Transverse colon (tissue), 4 donors: ENCODE measurements at places on chromosomes 1 and 21. TPM values are rescaled to one million over a fixed set of nuclear protein-coding genes. Genes with fewer than 3 reads are reported as not detected.
A peak's percentile ranks its signal among the peaks of the same experiment; 100 is the strongest.

DNA sequence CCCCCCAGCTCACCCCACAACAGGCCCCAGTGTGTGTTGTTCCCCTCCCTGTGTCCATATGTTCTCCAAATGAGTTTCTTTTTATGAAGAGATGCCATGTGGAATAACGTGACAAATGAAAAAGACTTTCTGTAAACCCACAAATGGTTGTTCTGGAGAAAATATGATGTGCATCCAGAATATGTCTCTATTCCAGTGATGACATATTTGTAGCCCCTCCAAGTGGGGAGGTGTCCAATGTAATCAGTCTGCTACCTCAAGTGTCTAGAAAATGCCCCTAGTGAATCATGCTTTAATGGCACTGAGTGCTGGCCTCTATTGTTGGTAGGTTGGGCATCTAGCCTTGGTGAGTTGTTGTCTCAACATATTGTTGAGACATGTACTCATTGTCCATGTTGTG, 179.6 kb downstream of the KCNK2 start:
- H3K27me3 ChIP-seq: no peaks in the 10 kb centered on the region
- H3K36me3 ChIP-seq: no peaks in the 10 kb centered on the region
- no peaks in the 10 kb centered on the region for H3K4me1 ChIP-seq
- no peak overlapping the region for H3K4me3 ChIP-seq
- no peak for DNase-seq

DNA sequence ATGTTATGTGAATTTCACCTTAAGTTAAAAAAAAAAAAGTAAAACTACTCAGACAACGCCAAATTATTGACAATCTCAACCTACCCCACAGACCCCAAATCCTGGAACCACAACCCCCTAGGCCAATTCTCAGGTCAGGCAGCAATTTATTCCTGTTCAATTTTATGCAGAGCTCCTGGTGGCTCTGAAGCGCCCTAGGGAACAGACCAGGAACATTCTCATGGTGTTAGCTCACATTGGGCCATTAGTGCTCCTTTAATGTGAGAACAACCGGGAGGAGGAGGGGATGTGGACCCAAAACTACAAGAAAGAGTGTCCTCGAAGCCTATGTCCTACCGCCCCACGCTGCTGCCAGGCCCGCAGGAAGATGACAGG, 403 bp upstream of the PSEN2 start:
- peak overlapping the region; percentile 85 for H3K4me3 ChIP-seq
- DNase-seq: no peak
- peaks cover 25% of the 10 kb centered on the region for H3K4me1 ChIP-seq
- H3K27me3 ChIP-seq: no peaks in the 10 kb centered on the region
- H3K36me3 ChIP-seq: no peaks in the 10 kb centered on the region
- peak overlapping the region; percentile 88 for H3K27ac ChIP-seq

DNA sequence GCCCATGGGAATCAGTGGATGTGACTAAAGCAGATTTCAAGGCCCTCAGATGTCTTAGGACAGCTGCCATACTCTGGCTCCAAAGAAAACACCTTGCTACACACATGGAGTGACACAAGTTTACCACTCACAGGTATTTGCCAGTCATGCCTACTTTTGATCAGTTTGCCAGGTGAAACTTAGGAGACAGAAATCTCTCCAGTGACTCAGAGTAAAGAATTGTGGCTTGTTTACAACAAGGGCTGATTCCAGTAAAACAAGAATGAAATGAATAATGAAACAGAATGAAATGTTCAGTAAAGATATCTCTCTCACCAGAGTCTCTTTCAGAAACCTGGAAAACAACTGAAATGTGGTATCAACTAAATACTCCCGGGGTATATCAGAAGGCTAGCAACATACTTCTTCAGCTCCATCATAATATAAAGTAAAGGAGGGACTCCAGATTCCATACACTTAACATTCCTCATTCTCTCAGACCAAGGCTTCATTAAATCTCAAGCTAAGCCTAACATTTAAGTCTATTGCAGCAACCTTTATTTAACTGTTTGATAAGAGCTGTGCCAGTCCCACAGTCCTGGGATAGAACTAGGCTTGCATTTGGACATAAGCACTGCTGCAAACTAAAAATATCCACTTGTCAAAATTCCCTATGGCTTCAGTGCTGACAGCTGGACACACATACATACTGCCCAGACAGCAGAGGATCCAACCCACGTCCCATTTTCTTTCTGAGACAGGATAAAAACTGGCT, 143.3 kb downstream of the SIPA1L2 start:
- no peak overlapping the region for H3K4me3 ChIP-seq
- no peaks in the 10 kb centered on the region for H3K4me1 ChIP-seq
- DNase-seq: no peak
- H3K36me3 ChIP-seq: no peaks in the 10 kb centered on the region
- no peak overlapping the region for H3K27ac ChIP-seq

DNA sequence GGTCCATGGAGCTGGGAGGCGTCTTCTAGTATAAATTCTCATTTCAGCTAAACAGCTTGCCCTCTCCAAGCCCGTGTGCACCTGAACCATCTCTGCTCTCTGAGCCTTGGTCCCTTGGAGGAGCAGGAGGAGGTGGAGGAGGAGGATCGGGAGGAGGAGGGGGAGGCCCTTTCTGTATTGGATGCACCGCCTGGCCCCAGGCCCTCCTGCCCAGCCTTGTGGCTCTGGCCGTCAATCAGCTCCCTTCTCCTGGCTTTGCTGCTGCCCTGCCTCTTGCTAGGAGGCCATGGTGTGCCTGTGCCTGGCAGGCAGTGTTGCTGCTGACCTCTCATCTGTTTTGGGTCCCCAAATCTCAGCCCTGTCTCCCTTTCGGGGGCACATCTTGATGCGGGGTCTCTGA, 9.0 kb downstream of the COL18A1 start:
- no peaks in the 10 kb centered on the region for H3K4me1 ChIP-seq
- no peaks in the 10 kb centered on the region for H3K36me3 ChIP-seq
- DNase-seq: no peak
- H3K4me3 ChIP-seq: no peak overlapping the region

DNA sequence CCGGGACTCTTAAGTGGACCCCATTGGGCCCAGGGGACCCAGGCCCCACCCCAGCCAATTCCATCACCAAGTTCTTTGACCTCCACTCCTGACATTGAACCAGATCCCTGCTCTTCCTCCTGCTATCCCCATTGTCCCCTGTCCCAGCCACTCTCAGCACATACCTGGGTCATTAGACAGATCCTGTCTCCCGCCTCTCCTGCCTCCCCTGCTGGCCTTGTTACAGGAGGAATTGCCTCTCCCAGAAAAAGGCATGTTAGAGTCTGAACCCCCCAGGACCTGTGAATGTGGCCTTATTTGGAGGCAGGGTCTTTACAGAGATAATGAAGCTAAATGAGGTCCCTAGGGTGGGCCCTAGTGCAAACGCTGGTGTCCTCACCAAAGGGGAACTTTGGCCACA, 301.9 kb downstream of the NPHP4 start:
- H3K27ac ChIP-seq: no peak overlapping the region
- no peak for DNase-seq
- no peaks in the 10 kb centered on the region for H3K36me3 ChIP-seq
- no peak overlapping the region for H3K4me3 ChIP-seq

The SLC44A5 gene
- 2.2 TPM for total RNA-seq
